ENCODE measurements at places on chromosomes 3 and 15.

GRCh38 chr3:179687967-179688535 lies 35.2 kb downstream of the USP13 start:
- DNase-seq, result no peak

DNA sequence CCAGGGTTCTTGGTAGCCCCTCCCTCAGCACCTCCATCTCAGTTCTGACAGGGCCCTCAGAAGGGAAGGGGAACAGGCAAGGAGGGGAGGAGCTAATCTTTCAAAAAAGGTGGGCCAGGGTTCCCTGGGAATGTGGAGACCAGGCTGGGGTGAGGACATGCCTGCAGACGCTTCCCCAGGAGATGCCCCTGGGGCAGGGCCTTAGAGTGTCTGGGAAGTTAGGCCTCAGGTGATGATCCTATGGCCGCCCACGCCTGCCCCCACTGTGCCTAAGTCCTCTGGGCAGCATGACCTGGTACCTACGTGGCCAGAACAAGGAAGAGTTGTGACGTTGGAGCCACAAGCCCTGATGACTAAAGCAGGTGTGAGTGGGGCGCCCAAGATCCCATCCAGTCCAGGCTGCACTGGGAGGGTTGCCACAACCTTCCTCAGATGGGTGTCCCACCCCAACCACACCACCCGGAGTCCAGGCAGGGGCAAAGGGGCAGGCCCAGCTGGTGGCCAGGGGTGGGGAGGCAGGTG lies 3.9 kb upstream of the SEMA3B start:
- no peak for DNase-seq

DNA sequence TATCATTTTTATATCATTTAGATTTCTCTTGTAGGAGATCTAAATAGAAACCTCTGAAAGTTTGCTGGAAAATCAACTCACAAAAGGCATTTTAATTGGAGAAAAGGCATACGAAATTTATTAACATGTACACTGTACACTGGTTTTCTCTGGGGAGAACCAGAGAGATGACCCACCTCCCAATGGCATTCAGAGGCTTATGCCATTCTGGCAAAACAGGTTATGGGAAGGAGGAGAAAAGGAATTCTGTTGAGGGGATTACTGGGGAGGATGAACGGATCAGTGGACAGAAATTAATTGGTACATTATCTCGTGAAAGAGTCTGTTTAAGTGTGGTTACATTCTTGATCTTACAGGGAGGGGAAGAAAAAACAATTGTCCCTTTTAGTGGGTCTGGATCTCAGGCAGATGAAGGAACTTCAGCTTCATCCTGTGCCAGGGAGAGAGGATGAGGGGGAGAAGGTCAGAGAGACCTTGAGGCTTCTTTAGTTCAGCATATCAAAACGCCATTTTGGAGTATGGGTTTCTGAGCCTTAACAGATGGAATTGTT lies 16.5 kb downstream of the RAB11A start:
- no peak for DNase-seq

GRCh38 chr15:93829115-93829870 lies 402.1 kb upstream of the MCTP2 start:
- no peak for DNase-seq

DNA sequence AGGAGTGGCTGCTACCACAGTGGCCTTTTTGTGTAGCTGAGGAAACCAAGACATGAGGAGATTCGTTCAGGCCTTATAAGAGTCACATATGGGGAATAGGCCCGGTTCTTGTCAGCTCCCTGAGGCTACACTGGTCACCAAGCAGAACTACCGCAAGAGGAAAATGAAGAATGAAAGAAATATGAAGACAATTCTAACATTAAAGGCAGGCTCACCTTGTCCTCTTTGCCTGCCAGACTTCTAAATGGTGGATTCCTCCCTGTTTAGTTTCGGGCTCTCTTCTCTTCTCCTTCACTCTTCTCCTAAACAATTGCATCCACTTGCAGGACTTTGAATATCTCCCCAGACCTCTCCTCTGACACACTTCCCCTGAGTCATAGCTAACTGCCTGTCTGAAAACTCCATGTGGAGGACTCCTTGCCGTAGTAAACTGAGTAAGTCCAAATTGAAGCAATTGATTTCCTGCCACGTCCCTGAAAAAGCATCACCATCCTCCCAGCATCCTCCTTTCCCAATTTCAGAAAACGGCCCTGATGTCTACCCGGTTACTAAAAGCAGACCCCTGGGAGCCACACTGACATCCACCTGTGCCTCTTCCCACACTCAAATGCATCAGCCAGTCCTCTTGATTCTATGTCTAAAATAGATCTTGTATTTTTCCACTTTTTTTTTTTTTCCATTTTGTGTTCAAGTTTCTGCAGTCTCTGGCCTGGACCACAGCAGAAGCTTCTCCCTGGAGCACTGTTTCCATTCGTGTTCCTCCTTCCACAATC lies 30.3 kb upstream of the VEPH1 start:
- no peak for DNase-seq

DNA sequence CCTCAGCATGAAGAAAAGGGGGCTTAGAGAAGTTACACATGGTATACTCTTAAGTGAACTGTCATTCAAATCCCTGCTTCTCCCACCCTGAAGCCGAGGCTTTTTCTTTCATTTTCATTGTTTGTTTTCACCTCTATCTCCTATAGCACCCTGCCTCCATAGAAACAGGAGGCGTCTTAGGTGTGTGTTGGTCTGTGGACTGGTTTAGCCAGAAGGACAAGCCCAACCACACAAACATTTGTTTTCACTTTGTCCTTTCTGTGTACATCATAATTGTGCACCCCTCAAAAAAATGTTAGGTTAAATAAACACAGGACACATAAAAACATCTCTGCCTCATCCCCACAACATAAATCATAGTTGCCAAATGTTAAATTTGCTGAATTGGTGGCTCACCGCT lies 73.3 kb upstream of the UBE2E2 start:
- DNase-seq, result no peak

DNA sequence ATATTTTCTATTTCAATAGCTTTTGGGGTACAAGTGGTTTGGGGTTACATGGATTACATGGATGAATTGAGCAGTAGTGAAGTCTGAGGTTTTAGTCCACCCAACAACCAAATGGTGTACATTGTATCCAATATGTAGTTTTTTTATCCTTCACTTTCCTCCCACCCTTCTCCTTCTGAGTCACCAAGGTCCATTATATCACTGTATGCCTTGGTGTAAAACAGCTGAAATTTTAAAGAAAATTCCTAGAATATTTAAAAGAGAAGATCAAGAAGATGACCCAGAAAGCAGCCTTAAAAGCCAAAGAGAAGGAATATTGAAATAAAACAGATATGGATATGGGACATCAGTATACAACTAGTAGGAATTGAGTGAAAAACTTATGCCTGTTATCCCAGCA lies 204.2 kb upstream of the COL8A1 start:
- no peak for DNase-seq

- no peak for DNase-seq
Measured at GRCh38 chr3:69740103-69741021, 1.1 kb downstream of the MITF start.

DNA sequence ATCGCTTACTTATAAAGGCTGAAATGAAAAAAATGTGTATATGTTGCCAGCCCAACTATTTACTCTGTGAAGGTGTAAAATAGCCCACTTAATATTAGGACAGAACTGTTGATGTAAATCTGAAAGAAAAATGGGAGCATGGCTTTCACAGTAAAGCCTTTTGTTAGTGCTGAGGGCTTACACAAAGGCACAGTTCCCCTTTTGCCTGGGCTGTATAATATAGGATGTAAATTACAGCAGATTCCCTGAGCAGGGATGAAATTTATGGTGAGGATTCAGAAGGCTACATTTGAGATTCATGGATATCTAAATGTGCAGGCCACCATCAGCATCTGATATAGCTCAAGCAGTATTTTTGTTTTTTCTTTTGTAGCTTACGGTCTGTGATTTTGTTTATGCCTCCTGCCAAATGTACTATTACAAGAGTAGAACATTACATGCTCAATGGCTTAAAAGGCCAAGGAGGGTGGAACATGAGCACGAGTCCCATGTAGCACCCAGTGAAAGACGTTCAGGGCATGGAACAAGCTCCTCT lies 109.1 kb upstream of the ATP10A start:
- no peak for DNase-seq

DNA sequence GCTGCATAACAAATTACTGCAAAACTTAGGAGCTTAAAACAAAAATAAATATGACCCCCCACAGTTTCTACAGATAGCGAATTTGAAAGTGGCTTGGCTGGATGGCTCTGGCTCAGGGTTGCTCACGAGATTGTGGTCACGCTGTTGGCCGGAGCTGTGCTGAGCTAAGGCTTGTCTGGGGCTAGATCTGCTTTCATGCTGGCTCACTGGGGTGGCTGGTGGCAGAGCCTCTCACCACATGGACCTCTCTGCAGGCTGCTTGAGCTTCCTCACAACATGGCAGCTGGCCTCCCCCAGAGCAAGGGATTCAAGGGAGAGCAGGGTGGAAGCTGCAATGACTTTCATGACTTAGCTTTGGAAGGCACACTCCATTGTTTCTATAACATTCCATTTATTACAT lies 354.1 kb downstream of the SHQ1 start:
- no peak for DNase-seq

DNA sequence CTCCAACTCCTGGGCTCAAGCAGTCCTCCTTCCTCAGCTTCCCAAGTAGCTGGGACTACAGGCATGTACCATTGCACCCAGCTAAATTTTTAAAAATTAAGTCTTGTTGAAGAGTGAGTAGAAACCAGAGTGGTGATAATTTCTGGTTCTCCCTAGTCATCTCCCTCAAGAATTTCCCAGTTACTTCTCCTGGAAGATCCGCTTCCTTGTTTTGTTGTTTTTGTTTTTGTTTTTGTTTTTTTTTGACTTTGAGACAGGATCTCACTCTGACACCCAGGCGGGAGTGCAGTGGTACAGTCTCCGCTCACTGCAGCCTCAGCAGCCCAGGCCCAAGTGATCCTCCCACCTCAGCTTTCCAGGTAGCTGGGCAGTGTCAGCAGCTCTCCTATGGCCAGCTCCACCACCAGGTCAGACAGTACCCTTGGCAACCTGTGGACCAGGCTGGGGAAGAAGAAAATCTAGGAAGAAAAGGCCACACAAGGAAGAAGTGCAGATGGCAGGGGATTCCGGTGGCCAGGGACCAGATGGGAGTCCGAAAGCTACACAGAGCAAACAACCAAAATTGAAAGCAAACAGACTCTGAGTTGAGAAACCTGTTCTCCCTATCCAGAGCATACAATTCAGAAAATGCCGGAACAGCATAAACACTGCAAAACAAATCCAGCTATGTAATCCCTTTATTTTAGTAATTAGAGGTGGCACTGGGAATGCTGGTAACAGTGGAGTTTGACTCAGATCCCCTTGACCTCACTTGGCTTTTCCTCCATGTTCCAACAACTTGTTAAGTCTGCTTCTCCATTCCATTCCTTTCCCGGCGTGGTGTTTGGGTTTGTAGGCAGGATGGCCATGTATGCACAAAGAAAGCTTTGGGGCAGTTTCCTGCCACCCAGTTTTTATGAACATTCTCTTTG lies 266.6 kb upstream of the CTDSPL start:
- no peak for DNase-seq

GRCh38 chr15:83207009-83207659 lies 489 bp downstream of the HDGFL3 start:
- no peak for DNase-seq

DNA sequence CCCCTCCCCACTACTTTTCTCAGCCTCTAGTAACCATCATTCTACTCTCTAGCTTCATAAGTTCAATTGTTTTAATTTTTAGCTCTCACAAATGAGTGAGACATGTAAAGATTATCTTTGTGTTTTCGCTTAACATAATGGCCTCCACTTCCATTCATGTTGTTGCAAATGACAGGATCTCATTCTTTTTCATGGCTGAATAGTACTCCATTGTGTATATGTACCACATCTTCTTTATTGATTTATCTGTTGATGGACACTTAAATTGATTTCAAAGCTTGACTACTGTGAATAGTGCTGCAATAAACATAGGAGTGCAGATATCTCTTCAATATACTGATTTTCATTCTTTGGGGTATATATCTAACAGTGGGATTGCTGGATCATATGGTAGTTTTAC lies 699.8 kb upstream of the NR2F2 start:
- DNase-seq, result no peak

DNA sequence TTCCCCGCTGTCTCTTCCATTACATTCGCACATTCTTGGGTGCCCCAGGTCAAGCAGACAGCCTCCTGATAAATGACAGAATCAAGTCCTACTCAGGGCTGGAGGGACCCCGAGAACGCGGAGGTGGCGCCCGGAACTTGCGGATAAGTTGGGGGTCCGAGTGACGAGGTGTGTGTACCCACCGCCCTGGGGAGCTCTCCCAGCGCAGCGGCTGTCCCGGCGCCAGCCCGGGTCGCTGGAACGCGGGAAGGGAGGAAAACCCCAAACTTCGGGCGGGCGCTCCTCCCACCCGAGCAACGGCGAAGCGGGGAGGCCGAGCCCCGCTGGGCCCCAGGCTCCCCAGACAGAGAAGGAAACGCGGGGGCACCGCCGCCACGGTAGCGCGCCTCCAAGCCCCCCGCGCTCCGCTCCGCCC lies 550 bp downstream of the CLN6 start:
- DNase-seq, result no peak

GRCh38 chr3:191379446-191379845 lies 49.1 kb upstream of the UTS2B start:
- DNase-seq, result no peak

- DNase-seq, result no peak
Measured at GRCh38 chr15:58378241-58379085, 53.3 kb upstream of the LIPC start.

GRCh38 chr3:95521396-95521795 lies 1293.0 kb upstream of the EPHA6 start:
- DNase-seq, result no peak

GRCh38 chr3:58093574-58094195 lies 85.5 kb downstream of the FLNB start:
- no peak for DNase-seq

GRCh38 chr3:148815316-148816110 lies 12.1 kb upstream of the CPB1 start:
- DNase-seq, result no peak

- DNase-seq, result no peak
Measured at GRCh38 chr15:33218071-33218491, 23.6 kb upstream of the FMN1 start.

DNA sequence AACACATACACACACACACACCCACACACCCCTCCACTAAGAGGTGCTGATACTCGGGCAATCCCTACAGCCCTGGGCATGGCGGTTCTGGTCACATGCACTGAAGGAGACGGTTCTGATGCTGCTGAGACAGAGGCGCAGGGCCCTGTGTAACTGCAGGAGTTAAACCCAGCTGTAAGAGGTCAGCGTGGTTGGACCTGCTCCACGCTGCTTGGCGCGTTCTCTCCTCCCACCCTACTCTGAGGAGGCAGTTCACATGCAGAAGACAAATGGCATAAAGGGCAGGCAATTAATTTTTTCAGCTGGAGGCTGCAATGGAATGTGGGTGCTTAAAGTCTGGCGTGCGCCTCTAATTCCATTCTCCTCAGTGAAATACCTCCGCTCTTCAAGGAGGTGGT lies 35.2 kb downstream of the GRK7 start:
- no peak for DNase-seq

DNA sequence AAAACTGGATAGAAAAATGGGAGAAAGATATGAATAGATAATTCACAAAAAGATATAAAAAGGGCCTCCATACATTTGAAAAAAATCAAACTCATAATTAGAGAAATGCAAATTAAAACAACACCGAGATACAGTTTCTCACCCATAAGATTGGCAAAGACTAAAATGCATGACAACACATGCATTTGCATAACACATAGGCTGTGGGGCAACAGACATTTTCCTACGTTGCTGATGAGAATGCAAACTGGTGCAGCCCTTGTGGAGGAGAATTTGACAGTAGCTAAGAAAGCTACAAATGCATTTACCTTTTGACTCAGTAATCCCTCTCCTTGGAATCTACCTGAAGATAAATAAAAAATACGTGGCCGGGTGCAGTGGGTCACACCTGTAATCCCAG lies 11.4 kb upstream of the CAND2 start:
- no peak for DNase-seq

GRCh38 chr3:101849714-101850245 lies 466 bp downstream of the NFKBIZ start:
- peak; percentile 61 for DNase-seq
